Left cardiac atrium (tissue), 4 donors: ENCODE measurements at places on chromosomes 5 and 9. TPM values are rescaled to one million over a fixed set of nuclear protein-coding genes. Genes with fewer than 3 reads are reported as not detected.

Gene QRFP
- total RNA-seq: not detected

Gene IL13
- not detected for total RNA-seq

Gene RPL12
- total RNA-seq: 730 TPM

Gene TBC1D9B
- total RNA-seq: 53.5 TPM

Gene CAMK4
- total RNA-seq: 0.63 TPM

Gene ZCCHC9
- 16.0 TPM for total RNA-seq

GRCh38 chr9:33133186-33133585 lies 34.0 kb downstream of the B4GALT1 start:
- no peak for DNase-seq

- no peak for DNase-seq
These were observed 42.8 kb upstream of the TNFSF8 start for GRCh38 chr9:114973216-114973615.

GRCh38 chr5:121138495-121138907 lies 674.4 kb downstream of the PRR16 start:
- no peak for DNase-seq

GRCh38 chr5:5560016-5560415 lies 137.5 kb downstream of the ICE1 start:
- DNase-seq: no peak

DNA sequence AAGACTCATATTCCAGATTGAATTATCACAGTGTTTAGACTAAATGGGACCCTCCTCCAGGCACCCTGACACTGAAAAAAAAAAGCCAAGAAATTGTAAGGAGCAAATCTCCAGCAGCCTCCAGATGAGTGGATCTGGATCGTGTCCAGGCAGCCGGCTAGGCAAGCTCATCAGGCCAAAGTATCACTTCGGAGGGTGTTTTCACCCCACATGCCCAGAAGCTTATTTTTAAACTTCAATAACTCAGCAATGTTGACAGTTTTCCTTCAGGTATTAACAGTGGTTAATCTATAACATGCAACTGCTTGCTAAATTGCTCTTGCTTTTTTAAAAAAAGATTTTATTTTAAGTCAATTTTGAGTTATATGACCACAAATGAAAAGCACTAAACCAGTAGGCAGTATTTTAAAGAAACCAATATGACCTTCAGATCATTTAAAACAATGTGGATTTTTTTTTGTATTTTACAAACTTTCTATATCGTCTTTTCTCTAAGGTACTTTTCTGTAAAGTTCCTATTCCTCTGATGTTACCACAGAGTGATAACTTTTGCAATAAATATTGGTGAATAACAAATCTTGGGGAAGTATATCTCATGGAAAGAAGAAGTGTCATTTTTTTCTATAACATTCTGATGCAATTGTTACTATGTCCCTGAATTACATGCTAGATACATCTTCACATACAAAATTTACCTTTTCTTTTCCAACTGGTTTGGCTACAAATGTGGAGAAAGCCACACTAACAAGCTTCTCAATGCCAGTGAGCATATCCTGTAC lies 30.7 kb downstream of the ACOT12 start:
- DNase-seq: no peak

DNA sequence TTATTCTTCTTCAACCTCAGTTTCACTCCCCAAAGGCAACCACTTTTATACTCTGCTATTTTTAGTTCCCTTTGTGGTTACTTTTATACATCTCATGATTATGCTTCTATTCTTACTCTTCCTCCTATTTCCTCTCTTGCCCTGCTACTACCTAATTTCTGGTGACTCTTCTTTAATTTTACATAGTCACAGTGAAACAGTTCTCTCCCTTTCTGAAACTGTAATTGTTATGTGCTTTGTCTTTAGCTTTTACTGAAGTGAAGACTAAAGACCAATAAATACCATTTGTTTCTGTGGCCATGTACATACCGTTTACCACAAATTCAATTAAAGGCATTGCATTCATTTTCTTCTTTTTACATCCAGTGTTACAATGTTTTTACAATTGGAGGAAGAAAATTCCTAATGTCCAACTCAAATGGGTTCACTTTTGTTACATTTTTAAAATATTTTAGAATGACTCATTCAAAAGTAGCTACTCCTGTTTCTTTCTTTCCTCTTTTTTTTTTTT lies 410.6 kb downstream of the PSAT1 start:
- no peak for DNase-seq
